ENCODE measurements at places on chromosomes 1 and 21.

GRCh38 chr1:12597792-12598191 lies 20.2 kb downstream of the DHRS3 start:
- DNase-seq, result no peak

- no peak for DNase-seq
Measured at GRCh38 chr1:33661811-33662454, 189.5 kb downstream of the ZSCAN20 start.

DNA sequence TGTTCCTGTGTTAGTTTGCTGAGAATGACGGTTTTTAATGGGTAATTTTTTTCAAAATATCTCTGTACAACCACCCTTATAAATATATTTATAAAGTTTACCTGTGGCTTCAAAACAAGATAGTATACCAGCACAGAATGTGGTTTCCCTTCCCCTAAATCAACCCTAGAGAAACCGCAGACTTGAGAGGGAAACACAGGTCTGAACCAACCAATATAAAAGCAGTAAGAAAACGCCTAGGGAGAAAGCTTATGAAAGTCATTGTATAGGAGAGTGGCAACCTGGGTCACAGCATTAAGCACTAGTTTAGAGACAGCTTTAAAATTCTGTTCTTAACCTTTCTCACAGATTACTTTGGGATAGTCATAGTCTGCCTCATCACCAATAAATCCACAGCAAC lies 180.6 kb upstream of the LHX8 start:
- no peak for DNase-seq

GRCh38 chr1:209585672-209586071 lies 2.2 kb downstream of the CAMK1G start:
- no peak for DNase-seq

DNA sequence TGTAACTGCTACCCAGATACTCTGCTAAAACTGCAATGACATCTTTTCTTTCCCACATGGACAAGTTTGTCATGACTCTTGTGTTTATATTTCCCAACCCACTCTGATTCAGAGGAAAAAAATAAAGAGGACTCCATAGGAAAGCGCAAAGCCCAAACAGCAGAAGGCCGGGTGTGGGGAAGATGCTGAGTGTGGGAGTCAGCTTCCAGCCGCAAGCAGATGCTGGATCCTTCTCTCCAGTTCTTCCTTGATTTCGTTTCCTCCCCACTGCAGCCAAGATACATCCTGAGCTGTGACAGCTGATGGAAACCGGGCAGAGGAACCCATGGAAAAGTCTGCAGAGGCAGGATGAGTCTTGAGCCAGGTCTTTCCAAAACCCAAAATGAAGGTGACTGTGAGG lies 498.2 kb downstream of the PLPP3 start:
- no peak for DNase-seq

DNA sequence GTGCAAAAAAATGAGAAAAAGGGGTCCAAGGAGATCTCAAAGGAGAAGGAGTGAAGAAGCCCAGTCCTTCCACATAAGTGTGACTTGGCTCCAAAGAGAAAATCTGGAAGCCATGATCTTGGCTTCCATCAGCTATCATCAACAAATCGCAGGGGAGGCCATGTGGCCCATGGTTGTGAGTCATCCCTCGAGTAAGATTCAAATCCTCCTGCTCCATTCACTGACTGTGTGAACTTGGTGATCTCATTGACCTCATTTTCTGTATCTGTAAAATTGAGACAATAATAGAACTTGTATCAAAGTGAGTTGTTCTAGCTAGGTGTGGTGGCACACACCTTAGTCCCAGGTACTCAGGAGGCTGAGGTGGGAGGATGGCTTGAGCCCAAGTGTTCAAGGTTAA lies 79.1 kb upstream of the OLIG2 start:
- no peak for DNase-seq

DNA sequence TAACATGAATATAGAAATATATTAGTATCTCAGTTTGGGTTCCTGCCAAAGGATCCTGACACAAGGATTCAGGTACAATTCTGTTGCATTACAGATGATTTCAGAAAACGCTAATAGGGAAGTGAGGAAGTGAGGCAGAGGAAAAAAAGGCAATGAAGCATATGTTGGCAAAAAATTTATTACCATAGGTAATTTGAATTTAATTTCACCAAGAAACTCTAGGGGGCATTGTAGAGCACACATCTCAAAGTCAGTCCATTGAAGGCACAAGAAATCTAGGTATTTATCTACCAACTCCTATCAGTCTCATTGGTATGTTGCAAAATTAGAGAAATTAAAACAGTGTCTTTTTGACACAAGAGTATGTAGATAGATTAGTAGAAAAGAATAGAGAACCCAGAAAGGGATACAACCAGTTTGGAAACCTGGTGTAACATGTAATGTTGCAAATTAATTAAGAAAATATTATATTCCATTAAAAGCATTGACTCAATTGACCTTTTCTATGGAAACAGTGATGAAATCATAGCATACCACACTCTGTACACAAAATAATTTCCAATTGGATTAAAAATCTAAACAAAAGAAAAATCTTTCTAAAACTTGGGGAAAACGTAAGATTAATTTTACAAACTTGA lies 104.9 kb upstream of the SNX7 start:
- no peak for DNase-seq

DNA sequence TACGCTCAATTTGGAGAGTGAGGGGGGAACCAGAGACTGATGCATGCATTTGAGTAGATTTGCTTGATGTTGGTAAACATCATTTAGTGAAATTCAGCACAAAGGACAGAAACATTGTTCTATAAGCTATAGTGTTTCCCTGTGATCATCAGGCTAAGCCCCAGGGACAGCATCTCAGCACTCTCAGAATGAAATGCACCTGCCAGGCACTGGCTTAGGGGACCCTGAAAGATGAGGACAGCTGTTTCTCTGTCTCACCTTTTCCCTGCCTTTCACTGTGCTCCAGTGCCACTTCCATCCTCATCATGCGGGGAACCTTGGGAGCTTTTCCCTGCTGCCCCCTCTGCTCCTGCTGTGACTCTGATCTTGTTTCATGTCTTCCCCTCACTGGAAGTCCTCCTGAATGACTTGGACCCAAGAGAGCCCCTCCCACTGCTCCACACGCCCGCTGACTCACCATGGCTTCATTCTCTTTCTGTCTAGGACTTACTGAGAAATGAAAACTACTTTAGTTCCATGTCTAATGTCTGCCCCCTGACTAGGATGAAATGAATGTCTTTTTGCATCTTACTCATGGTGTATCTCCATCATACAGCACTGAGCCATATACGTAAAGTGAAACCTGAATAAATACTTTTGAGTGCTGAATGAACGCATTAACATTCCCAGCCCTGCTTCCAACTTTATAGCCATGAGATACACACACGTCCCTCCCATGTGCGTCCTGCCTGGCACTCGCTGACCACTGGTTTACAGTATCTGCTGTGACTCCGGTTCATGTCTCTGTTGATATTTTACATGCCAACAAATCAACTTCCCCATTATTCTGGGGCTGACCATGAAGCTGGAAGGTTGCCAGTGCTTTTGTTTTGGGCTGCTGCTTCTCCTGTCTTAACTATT lies 182.0 kb downstream of the PCP4 start:
- no peak for DNase-seq

GRCh38 chr1:156655904-156656516 lies 14.1 kb downstream of the BCAN start:
- DNase-seq, result no peak

- no peak for DNase-seq
Measured at GRCh38 chr21:41135746-41136145, 32.2 kb upstream of the BACE2 start.

- no peak for DNase-seq
Measured at GRCh38 chr1:32201011-32201855, 838 bp downstream of the CCDC28B start.

- DNase-seq, result no peak
Measured at GRCh38 chr21:28805885-28806284, 186.8 kb downstream of the LTN1 start.

GRCh38 chr1:31801458-31801857 lies 14.4 kb downstream of the SPOCD1 start:
- DNase-seq, result no peak

DNA sequence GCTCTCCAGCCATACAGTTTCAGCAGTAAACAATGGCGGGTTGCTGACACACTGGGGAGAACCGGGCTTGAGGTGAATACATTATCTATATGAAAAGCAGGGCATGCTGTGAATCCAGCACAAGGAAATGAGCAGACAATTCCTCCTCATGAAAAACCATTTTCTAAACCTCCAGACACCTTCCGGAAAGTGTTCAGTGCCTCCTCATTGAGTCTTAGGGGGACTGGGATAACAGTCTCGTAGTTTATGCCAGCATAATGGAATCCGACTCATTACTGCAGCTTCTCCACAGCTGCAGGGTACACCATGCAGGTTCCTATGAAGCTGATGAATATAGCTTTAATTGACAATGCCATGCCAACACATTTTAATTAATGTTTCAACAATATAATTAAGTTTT lies 284.1 kb downstream of the BACH1 start:
- no peak for DNase-seq

DNA sequence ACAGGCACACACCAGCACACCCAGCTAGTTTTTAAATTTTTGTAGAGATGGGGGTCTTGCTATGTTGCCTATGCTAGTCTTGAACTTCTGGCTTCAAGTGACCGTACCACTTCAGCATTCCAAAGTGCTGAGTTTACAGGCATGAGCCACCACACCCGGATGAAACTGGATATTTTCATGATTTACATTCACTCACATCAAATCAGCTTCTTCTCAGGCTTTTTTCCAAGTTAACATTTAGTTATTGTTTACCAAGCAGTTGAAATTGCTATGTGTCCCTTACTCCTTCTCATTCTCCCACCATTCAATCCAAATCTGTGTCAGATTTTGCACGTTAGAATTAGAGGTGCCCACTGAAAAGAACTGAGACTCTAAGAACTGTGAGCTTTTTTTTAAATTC lies 18.4 kb downstream of the RIT1 start:
- DNase-seq, result no peak

GRCh38 chr1:156291226-156292061 lies 4.0 kb downstream of the GLMP start:
- DNase-seq, result peak; percentile 75

DNA sequence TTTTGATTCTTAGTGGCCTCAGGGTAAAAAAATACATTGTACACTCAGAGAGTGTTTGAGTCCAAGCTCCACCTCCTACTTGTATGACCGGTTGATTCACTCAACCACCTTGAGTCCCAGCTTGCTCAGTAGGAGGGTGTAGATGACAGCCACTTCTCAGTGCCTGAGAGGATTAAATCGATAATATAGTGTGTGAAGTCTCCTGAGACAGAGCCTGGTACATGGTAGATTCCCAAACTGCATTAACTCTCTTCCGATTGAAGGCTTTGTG lies 38.4 kb downstream of the NCMAP start:
- no peak for DNase-seq

DNA sequence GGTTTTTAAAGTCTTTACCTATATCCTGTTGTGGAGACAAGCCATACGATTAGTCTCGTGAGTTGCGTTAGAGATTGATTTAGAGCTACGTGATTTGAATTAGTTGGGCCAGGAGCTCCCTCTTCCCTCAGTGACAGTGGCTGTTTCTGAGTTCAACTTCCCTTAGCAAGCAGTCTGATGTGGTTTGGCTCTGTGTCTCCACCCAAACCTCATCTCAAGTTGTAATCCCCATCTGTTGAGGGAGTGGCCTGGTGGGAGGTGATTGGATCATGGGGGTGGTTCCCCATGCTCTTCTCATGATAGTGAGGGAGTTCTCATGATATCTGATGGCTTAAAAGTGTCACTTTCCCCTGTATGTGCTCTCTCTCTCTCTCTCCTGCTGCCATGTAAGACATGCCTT lies 192.9 kb upstream of the PTGFR start:
- no peak for DNase-seq

GRCh38 chr1:159250638-159251216 lies 46.1 kb downstream of the ACKR1 start:
- DNase-seq, result no peak
